ENCODE measurements at places on chromosomes 12 and 14. TPM values are rescaled to one million over a fixed set of nuclear protein-coding genes. Genes with fewer than 3 reads are reported as not detected.

Gene GZMH
- total RNA-seq: not detected

Gene ACSM4
- not detected for total RNA-seq

Gene KLHL33
- not detected for total RNA-seq

Gene JPH4
- total RNA-seq: 0.05 TPM

Gene PRH2
- not detected for total RNA-seq

Gene CCDC197
- total RNA-seq: not detected

Gene BDKRB2
- 0.05 TPM for total RNA-seq

Gene CFAP73
- 0.10 TPM for total RNA-seq

Gene CAPRIN2
- total RNA-seq: 28.6 TPM

Gene LTBP2
- total RNA-seq: 69.8 TPM

Gene KLRK1
- 0.95 TPM for total RNA-seq

Gene OR4K14
- total RNA-seq: not detected

Gene LIN7A
- not detected for total RNA-seq

Gene POU6F1
- total RNA-seq: 3.1 TPM

All from Panc1 (cell line).